Activated CD8-positive, alpha-beta T cell treated with anti-CD3 and anti-CD28 coated beads for 36 hours (primary cell): ENCODE measurements at places on chromosomes 7 and 10. TPM values are rescaled to one million over a fixed set of nuclear protein-coding genes. Genes with fewer than 3 reads are reported as not detected.

Gene IL2RA
- 868 TPM for total RNA-seq

Gene NRCAM
- 3.2 TPM for total RNA-seq

Gene TMEM26
- not detected for total RNA-seq

Gene SFTPA2
- total RNA-seq: not detected

Gene HGF
- not detected for total RNA-seq

Gene GNAI1
- 1.7 TPM for total RNA-seq

Gene TMEM229A
- total RNA-seq: not detected

Gene GPER1
- total RNA-seq: 0.18 TPM

Gene ASB10
- total RNA-seq: not detected

DNA sequence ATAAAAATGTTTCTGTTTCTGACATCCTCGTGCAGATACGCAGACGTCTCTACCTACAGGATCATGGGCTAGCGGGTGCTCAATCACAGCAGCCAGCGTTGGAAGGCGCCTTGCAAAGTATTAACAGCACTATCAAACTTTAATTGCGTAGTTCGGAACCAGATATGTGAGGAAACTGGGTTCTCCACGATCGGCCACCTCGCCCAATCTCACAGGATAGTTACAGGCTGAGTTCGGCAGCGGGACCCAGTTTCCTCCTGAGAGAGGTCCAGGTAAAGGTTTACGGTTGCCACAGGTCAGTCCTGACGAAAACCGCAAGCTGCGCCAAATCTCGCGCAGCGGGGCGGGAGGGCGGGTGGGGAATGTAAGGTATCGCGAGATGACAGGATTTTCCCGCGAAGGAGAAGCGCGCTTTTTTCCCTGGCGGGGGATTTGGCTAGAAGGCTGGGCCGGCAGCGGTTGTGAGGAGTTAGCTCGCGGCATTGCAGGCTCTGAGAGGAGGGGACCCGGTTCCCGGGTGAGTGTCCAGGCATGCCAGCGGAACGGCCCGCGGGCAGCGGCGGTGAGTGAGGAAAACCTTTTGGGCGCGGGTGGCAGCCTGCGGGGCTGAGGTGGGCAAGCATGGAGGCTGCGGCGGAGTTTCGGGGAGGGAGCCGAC lies at the start of gene HELLS:
Gene HELLS, plus strand, starts transcription at position 398 of the 658 bp plus-strand sequence. Its CDS starts 134 bp downstream, at position 532.
- H3K4me1 ChIP-seq: peaks cover 14% of the 10 kb centered on the region
- peak within 1 kb of the TSS; percentile 96 for H3K4me3 ChIP-seq
- DNase-seq: peak; percentile 83
- H3K27ac ChIP-seq: peak within 1 kb of the TSS; percentile 95

- no peaks in the 10 kb centered on the region for H3K4me1 ChIP-seq
- no peak overlapping the region for H3K4me3 ChIP-seq
- no peak for DNase-seq
- no peaks in the 10 kb centered on the region for H3K36me3 ChIP-seq
- H3K27ac ChIP-seq: no peak overlapping the region
- H3K27me3 ChIP-seq: no peaks in the 10 kb centered on the region
Measured at GRCh38 chr10:97566336-97566996, 6.1 kb upstream of the ANKRD2 start.

DNA sequence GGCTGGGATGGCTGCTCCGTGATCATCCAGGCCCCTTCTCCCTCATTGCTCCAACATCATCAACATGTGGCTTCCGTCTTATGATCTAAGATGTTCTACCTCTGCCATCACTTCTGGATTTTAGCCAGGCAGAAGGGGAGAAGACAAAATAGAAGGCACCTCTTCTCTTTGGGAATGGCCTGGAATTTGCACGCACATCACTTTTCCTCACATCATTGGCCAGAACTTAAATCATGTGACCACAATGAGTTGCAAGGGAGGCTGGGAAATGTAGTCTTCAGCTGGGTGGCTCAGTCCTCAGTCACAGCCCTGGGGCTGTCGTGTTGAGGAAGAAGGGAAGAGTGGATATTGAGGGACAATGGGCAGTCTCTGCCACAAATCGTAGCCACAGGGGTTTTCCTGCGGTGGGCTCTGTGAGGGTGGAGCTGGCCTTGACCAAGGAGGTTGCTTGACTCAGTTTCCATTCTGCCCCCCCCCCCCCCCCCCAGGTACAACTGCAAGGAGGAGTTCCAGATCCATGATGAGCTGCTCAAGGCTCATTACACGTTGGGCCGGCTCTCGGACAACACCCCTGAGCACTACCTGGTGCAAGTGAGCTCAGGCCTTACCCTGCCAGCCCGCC lies 50.3 kb downstream of the PALD1 start:
- no peak overlapping the region for H3K27ac ChIP-seq
- no peak overlapping the region for H3K4me3 ChIP-seq
- no peaks in the 10 kb centered on the region for H3K4me1 ChIP-seq
- no peaks in the 10 kb centered on the region for H3K36me3 ChIP-seq

- peak overlapping the region; percentile 79 for H3K27ac ChIP-seq
- H3K4me3 ChIP-seq: peak overlapping the region; percentile 55
- no peaks in the 10 kb centered on the region for H3K27me3 ChIP-seq
Measured at GRCh38 chr10:74977072-74977471, 134.4 kb upstream of the SAMD8 start.

GRCh38 chr10:57919864-57920263 lies 347.8 kb downstream of the IPMK start:
- H3K4me3 ChIP-seq: no peak overlapping the region
- H3K27ac ChIP-seq: no peak overlapping the region
- no peak for DNase-seq
- H3K4me1 ChIP-seq: no peaks in the 10 kb centered on the region
- H3K36me3 ChIP-seq: no peaks in the 10 kb centered on the region
- H3K27me3 ChIP-seq: no peaks in the 10 kb centered on the region

DNA sequence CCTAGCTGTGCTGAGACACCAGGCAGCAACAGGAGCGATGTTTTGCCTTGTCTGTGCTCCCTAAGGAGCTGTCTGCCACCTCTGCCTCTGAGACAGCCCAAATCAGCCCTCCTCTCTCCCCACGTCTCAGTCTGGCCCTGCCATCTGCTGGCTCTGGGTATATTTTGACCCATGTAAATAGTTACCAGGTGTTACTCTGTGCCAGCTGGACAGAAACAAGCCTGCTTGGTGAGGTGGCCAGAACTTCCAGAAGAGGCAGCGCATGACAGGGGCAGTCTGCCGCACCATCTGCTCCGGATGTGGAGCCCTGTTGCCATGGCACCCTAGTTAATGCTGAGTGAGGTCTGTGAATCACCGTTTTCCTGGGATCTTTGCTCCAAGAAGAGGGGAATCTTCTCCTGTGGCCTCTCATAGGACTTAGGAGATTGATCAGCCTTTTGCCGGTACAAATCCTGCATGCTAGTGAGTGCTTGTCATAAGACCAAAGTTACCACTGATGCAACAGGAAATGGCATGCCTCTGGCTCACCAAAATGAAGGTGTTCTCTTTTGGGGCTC lies 31.8 kb downstream of the GSTO2 start:
- H3K4me3 ChIP-seq: no peak overlapping the region
- peak overlapping the region; percentile 56 for H3K27ac ChIP-seq
- H3K36me3 ChIP-seq: peaks cover 4% of the 10 kb centered on the region
- H3K27me3 ChIP-seq: peaks cover under 1% of the 10 kb centered on the region
- DNase-seq: peak; percentile 48

DNA sequence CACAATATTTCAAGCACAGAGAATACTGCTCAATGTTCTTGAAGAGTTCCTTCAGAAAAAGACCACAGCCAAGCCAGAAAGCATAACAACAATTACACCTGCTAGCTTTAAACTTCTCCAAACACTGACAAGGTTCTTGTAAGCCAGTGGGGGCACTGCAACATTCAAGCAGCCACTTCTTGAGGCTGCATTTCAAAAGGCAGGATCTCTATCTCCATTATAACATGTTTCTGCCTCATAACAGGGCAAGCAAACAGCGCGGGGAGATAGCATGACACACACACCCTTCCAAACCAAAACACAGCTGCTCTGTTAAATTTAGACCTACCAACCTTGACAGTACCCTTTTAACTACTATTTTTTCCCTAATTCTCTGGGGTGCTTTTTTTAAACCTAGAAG lies 30.8 kb downstream of the CHCHD3 start:
- peaks cover 9% of the 10 kb centered on the region for H3K36me3 ChIP-seq
- no peak for DNase-seq
- H3K4me1 ChIP-seq: peaks cover 20% of the 10 kb centered on the region
- H3K27me3 ChIP-seq: no peaks in the 10 kb centered on the region
- no peak overlapping the region for H3K4me3 ChIP-seq

DNA sequence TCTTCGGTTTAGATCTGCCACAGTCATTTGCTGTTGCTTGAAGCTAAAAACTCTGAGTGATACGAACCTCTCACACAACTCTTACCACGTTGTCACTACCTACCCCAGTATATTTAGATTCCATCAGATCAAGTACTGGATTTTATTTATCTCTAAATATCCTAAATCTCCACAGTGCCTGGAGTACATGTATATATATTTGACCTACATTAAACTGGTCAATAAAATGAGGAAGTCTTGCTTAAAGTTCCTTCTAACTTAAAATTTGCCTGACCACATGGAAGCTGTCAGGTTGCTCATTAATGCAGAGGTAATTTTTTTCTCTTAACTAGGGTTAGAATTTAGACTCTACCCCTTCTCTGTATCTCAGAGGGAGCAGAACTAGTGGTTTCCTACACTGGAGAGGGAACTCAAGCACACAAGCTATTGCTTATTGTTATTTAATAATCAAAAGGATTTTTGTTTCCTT lies 3.1 kb upstream of the MACC1 start:
- H3K4me1 ChIP-seq: peaks cover 16% of the 10 kb centered on the region
- no peak overlapping the region for H3K4me3 ChIP-seq
- no peaks in the 10 kb centered on the region for H3K36me3 ChIP-seq
- peak overlapping the region; percentile 67 for H3K27ac ChIP-seq
- H3K27me3 ChIP-seq: peaks cover 8% of the 10 kb centered on the region

DNA sequence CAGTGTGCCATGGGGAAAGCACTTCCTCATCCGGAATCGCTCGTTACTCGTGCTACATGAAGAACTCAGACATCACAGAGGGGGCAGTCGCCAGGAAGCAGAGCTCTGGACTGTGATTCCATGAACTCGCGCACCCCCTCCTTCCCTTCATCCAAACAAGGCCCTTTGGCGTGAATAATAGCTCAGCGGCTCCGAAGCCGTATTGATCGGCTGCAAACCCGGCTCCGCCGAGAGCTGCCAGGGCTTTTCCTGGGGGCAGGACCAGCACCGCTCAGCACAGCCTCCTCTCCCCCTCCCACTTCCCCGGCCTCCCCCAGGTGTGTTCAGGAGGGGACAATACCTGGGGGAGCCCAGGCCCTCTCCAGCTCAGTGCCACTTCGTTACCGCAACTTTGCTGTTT lies 129.0 kb upstream of the TCF7L2 start:
- H3K27me3 ChIP-seq: no peaks in the 10 kb centered on the region
- no peak overlapping the region for H3K4me3 ChIP-seq
- peaks cover 11% of the 10 kb centered on the region for H3K36me3 ChIP-seq

DNA sequence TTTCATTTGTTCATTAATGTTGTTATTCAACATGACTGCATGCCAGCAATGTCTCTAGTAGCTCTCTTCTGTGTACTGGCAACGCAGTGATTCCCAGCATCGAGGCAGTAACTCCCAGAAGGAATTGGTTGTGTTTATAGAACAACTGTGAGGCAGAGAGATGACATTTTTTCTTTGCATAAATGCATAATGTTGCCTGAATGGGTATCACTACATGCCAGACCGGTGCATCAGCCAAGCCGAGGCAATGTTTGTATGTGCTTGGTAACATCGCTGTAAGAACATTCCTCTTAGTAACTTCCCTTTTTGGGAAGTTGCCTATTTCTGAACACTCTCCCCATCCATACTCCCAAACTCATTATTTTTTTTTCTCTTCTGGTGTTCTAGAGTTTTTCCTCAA lies 182.9 kb downstream of the HTR7 start:
- H3K4me3 ChIP-seq: no peak overlapping the region
- DNase-seq: no peak
- no peaks in the 10 kb centered on the region for H3K4me1 ChIP-seq
- H3K36me3 ChIP-seq: no peaks in the 10 kb centered on the region
- H3K27ac ChIP-seq: no peak overlapping the region

DNA sequence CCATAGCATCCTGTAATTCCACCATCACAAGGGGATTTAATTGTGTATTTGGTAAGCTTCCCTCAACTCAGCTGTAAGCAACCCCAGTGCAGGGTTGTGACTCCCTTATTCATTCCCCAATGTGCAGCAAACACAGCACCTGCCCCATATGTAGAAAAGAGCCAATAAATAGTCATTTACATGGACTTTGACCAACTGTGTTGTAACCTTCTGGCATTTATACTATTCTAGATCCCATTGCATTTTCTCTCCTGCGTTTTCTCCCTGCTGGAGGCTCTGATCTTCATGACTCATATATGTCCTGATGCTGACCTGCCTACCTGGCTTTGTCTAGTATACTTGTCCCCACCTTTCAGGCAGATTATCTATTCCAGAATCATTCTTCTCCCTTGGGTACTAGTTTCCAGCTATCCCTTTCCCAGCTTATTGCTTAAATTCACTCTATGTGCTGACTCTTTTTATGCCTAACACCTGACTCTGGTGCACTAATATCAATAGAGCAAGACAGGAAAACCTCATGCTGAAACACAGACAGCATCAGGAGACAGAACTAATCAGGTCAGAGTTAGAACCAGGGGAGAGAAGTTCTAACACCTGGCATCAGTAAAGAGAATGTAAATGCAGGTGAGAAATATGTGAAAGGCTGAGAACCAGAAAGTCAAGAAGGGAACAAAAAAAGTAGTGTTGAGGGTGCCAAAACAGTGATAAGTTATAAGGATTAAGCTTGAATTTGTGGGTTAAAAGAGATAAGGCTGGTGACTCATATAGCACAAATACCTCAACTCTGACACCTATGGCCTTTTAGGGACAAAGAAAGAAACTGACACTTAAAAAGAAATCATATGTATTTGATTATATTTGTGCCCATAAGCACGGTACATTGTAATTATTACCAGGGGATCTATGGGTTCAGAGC lies 402.7 kb downstream of the IPMK start:
- no peak for DNase-seq
- H3K4me1 ChIP-seq: no peaks in the 10 kb centered on the region
- H3K27me3 ChIP-seq: no peaks in the 10 kb centered on the region
- H3K4me3 ChIP-seq: no peak overlapping the region
- H3K36me3 ChIP-seq: no peaks in the 10 kb centered on the region

- H3K4me1 ChIP-seq: peaks cover 2% of the 10 kb centered on the region
- no peak overlapping the region for H3K27ac ChIP-seq
- DNase-seq: peak; percentile 30
- no peaks in the 10 kb centered on the region for H3K27me3 ChIP-seq
- H3K4me3 ChIP-seq: no peak overlapping the region
- H3K36me3 ChIP-seq: no peaks in the 10 kb centered on the region
Measured at GRCh38 chr10:59625721-59626522, 83.7 kb downstream of the SLC16A9 start.

GRCh38 chr10:81961451-81962184 lies 86.6 kb downstream of the NRG3 start:
- DNase-seq: no peak
- no peak overlapping the region for H3K27ac ChIP-seq
- H3K4me3 ChIP-seq: no peak overlapping the region
- H3K27me3 ChIP-seq: no peaks in the 10 kb centered on the region

GRCh38 chr7:88661921-88662320 lies 97.6 kb upstream of the ZNF804B start:
- H3K4me1 ChIP-seq: no peaks in the 10 kb centered on the region
- H3K27me3 ChIP-seq: no peaks in the 10 kb centered on the region
- H3K27ac ChIP-seq: no peak overlapping the region
- H3K36me3 ChIP-seq: no peaks in the 10 kb centered on the region
- no peak for DNase-seq
